Spinal cord (tissue), 10 donors: ENCODE measurements at places on chromosomes 3 and 15. TPM values are rescaled to one million over a fixed set of nuclear protein-coding genes. Genes with fewer than 3 reads are reported as not detected.

DNA sequence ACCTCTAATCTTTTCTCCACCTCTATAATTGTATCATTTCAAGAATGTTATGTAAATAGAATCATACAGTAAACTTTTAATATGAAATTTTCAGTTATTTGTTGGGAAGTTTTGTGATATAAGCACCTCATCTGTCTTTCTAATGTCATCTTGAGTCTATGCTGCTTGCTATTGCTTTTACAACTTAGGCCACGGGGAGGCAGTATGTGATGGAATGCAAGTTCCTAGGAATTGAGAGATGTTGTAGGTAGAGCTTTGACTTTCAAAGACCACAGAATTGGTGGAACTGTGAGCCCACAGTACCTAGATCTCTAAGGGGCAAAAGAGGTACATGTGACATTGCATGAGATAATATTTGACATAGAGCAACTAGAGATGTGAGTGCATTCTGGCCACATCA is 328.3 kb downstream of the MFSD1 start:
- no peak for DNase-seq

DNA sequence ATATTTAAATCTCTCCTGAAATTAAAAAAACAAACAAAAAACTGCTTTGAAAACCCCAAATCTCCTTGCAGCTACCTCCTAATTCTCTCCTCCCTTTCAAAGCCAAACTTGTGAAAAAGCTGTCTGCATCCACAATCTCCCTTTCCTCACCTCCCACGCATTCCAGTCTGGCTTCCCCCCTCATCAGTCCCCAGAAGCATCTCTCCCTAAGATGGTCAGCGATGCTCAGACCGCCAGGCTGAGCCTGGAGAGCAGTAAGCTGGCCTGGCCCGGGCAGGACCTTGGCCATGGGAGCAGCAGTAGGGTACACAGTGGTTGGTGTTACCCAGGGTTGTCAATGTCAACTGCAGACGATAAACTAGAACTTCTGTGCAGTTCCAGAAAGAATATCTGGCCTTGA is 32.9 kb upstream of the BLM start:
- DNase-seq: no peak

GRCh38 chr3:38284756-38285150 is 2.7 kb downstream of the SLC22A14 start:
- no peak for DNase-seq

The SKOR1 gene
- 3.0 TPM for total RNA-seq

GRCh38 chr15:40366457-40367370 is 8.7 kb downstream of the DISP2 start:
- no peak for DNase-seq

The ESYT3 gene
- 4.9 TPM for total RNA-seq

GRCh38 chr3:105611304-105612192 is 244.8 kb downstream of the ALCAM start:
- DNase-seq: no peak

DNA sequence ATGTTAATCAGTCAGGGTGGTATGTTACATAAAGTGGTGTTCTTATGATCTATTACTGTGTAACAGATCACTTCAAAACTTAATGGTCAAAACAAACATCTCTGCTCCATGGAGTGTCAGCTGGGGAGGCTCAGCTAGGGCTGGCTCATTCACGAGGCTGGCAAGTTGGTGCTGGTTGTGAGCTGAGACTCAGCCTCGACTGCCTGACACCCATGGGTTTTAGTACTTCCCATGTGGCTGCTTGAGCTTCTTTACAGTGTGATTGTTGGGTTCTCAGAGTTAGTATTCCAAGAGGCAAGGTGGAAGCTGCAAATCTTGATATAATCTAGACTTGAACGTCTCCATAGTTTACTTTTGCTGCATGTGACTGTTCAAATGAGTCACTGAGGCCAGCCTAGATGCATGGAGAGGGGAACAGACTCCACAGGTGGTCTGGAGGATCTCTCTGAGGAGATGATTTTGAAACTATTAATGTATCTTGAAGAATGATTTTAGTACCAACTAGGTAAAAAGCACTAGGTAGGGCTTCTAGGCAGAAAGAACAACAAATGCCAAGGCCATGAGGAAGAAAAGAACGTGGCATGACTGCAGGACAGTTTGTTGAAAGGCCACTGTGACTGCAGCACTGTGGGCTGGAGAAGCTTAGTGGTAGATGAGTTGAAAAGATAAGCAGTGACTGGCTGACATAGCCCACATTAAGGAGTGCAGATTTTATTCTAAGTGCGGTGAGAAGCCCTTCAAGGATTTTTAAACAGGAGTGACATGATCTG is 281.1 kb upstream of the PROK2 start:
- DNase-seq: no peak

The ZBBX gene
- 27.4 TPM for total RNA-seq

The CATSPER2 gene
- total RNA-seq: 2.6 TPM

GRCh38 chr15:36707884-36708435 is 128.5 kb downstream of the CDIN1 start:
- no peak for DNase-seq

DNA sequence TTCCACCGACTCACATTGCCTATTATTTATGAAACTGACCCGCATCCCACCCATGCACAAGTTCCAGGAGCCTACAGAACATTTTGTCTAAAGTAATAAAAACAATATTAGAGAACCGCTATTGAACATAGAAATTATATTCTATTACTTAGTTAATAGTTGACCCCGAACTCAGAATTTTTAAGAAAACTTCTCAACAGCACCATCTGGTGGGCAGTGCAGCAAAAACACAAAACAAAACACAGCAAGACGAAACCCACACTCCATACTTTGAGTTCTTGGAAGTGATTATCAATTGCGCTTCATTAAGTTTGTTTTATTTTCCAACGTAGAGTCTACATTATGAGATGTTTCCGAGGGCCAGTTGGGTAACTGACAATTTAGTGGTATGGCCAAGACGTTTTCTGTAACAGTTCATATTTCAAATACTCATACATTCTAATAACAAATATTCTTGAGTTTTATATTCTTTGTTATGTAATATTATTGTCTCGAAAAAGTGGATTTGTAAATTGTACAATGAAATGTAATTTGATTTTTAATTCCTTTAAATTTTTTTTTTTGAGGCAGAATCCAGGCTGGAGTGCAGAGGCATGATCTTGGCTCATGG is 24.0 kb upstream of the C3orf70 start:
- DNase-seq: no peak

- no peak for DNase-seq
These were observed 30.2 kb downstream of the IFT80 start for GRCh38 chr3:160368804-160369203.

- no peak for DNase-seq
These were observed 3.6 kb downstream of the FOXP1 start for GRCh38 chr3:71579935-71580406.
